ENCODE measurements at places on chromosomes 2 and 18.

- DNase-seq = no peak
Observed at GRCh38 chr18:65343571-65343970, 407.2 kb upstream of the CDH7 start.

- DNase-seq = no peak
Observed at GRCh38 chr18:45611943-45612342, 3.3 kb upstream of the SLC14A2 start.

DNA sequence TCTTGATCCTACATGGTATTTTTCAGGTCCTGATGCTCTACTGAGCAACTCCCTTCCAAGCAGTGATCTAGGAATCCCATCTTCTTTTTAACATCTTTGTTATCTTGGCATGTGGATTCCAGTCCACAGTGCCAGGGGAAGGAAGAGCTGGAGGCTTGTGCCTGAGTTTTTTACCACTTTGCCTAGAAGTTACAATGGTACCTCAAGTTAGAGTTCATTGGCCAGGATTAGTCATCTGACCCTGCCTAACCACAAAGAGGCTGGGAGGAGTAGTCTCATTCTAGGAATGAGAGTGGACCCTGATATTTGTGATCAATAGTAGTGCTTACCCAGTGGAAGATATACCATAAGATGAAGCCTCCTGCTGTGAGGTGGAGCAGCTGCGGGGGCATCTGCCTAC lies 109.3 kb downstream of the ADCYAP1 start:
- DNase-seq = no peak

DNA sequence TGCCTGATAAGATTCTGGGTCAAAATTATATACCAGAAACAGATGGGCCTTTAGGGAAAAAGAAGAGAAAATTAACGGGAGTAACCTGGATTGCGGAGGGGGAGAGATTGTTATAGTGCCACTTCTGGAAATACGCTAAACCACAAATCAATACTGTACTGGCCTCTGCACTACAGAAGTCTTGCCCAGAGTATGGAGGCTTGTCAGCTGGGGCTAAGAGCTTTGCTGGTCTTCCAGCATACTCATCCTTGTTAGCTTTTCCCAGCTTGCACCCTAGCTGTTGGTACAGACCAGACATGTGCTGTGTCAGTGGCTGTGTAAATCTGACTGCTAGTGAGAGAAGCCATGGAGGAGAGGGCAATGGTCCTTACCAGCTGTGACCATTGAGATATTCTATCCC lies 8.9 kb downstream of the AGBL5 start:
- no peak for DNase-seq
